Adipocyte (in vitro differentiated cells): ENCODE measurements at places on chromosomes 4 and X.

DNA sequence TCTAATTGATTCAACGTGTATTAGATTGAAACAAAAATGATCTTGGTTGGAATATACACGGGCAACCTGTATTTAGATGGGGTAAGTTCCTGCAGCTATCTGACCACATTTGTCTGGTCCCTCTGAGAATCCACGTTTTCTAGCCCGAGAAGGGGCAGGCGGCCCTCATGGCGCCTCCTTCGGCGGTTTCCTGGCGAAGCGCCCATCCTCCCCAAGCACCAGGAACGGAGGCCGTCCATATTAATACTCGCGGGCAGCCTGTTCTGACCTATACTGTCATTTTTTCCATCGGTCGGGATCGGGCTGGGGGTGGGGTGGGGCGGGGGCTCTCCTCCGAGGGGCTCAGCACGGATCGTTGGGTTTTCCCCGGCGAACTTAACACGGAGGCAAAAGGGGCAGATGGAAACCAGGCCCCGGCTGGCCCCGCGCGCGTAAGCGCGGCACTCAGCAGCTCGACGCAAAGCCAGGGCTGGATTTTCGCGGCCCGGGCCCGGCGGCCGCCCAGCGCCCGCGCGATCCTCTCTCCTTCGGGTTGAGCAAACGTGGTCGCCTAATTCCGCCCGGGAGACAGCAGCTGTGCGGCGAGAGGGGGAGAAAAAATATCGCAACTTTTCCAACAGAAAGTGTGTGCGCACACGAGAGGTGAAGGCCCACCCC lies 77.2 kb upstream of the BCOR start:
- peak; percentile 66 for DNase-seq

DNA sequence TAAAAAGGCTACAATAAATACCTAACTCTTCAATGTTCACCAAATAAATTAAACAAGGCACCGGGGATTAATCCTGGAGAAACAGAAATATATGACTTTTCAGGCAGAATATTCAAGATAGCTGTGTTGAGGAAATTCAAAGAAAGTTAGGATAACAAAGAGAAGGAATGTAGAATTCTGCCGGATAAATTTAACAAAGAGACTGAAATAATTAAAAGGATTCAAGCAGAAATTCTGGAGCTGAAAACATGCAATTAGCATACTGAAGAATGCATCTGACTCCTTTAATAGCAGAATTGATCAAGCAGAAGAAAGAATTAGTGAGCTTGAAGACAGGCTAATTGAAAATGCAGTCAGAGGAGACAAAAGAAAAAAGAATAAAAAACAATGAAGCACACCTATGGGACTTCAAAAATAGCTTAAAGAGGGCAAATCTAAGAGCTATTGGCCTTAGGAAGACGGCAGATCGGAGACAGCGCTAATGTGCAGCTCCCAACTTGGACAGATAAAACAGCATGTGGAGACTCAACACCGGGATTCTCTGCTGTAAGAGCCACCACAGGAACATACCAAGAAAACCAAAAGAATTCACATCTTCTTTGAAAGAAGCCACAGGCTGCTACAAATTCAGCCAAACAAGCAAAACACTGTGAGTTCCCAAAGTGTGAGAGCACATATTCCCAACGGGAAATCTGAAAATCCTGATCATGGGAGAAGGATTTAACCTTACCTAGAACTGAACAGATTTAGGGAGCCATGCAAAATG lies 1290.9 kb downstream of the PCDH18 start:
- DNase-seq = peak; percentile 46

DNA sequence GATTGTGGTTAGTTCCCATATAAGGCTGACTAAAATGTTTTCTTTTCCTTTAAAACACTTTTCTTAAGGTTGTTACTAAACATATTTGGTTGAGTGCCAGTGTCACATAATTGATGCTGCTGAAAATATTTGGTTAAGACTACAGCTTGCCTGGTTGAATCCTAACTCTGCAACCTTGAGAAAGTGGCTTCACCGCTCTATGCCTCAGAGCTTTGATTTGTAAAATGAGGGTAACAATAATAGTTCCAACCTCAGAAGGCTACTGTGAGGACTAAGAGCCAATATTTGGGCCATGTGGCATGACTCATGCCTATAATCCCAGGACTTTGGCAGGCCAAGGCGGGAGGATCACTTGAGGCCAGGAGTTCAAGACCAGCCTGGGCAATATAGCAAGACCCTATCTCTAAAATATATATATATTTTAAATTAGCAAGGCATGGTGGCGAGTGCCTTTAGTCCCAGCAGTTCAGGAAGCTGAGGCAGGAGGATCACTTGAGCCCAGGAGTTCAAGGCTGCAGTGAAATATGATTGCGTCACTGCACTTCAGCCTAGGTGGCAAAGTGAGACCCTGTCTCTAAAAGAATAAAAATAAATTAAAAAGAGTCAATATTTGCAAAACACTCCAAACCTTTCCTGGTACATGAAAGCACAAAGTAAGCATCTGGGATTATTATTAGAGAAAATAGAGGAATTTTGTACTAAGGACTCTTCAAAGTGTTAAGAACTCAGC lies 7.1 kb upstream of the NEIL3 start:
- peak; percentile 69 for DNase-seq

GRCh38 chrX:71492231-71493065 lies 40.5 kb upstream of the OGT start:
- peak; percentile 43 for DNase-seq

GRCh38 chr4:139247241-139247640 lies 32.8 kb downstream of the MGARP start:
- DNase-seq = no peak

GRCh38 chr4:164876700-164877324 lies at the start of gene APELA:
TSS of gene APELA (plus strand) at chr4:164877178. CDS start at chr4:164877332, 154 bp downstream.
- DNase-seq = no peak

- DNase-seq = no peak
Measured at GRCh38 chr4:185261946-185262345, 52.5 kb downstream of the SNX25 start.

DNA sequence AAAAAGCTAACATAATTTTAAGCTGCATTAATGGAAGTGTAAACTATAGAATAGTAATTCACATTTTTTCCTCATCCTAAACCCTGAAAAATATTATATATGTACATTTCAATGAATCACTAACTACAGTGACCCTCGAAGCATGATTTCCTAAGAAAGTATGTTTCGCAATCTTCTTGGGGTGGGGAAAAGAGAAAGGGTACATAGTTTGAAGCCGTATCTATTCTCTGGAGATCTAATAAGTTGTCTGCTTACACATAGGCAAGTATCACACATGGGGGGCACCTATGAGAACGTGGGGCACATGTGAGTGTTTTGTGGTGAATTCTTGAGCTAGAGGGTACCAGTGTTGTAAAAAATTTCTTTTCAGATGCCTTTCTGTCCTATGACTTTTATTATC lies 71.2 kb downstream of the JADE1 start:
- DNase-seq = peak; percentile 67

DNA sequence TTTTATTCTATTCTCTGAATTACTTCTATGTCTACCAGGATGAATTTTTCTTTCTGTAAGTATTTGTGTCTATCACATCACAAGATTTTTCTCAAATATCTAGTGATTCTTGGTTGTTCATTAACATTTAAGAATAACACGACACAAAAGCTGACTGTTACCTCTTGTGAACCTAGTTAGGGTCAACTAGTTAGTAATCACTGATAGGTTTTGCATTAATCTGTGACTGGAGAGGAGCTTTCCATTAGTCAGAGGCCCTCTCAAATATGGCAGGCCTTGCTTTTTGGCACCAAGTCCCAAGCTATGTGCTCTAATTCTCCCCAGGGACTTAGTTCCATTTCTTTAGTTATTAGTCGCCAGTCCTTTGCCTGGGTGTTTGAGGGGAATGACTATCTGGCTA lies 259.2 kb downstream of the CFAP299 start:
- DNase-seq = no peak

DNA sequence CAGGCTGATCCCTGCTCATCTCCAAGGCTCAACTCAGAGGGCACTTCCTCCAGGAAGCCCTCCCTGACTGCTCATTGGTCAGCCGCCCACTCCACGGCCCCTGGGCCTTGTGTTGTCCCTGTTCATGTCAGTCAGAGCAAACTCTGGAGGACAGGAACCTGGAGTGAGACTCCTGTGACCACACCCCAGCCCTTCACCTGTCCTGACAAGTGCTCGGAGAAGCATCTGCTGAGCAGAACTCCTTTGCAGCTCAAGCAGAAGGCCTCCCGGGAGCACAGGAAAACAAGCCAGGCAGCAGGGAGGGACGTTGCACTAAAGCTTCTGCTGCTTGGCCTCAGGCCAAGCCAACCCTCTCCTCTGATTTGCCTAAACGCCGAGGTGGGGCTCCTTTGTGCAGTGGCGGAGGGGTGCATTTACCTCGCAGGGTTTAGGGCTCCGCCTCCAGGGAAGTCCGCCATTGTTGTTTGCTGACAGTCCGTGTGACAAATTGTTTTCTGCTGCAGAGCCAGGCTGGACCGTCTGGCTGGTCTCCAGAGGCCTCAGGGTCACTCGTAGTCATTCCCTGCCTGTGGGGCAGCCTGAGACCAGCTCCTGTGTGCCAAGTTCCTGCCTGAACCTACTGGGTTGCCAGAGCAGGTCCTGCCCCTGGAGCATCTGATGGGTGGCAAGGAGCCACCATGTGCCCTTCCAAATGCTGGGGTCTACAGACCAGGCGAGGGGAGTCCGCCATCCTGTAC lies 61.8 kb downstream of the C4orf50 start:
- no peak for DNase-seq

DNA sequence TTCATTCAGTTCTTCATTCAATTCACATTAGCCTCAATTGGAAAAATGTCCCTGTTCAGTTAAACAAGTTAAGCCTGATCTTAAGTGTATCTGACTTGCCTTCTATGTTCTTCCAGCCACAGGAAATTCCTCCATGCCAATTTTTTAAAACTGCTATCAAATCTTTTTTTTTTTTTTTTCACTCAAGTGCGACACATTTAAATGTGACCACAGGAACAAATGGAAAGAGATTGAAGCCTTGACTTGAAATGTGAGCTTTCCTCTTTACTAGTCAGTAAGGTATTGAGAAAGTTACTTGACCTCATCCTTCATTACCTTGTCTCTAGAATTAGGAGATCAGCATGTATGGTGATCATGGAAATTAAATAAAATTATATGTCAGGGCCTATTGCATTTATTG lies 165.1 kb downstream of the SLIT2 start:
- peak; percentile 46 for DNase-seq

GRCh38 chr4:3263876-3264193 lies 14.9 kb downstream of the MSANTD1 start:
- DNase-seq = no peak

DNA sequence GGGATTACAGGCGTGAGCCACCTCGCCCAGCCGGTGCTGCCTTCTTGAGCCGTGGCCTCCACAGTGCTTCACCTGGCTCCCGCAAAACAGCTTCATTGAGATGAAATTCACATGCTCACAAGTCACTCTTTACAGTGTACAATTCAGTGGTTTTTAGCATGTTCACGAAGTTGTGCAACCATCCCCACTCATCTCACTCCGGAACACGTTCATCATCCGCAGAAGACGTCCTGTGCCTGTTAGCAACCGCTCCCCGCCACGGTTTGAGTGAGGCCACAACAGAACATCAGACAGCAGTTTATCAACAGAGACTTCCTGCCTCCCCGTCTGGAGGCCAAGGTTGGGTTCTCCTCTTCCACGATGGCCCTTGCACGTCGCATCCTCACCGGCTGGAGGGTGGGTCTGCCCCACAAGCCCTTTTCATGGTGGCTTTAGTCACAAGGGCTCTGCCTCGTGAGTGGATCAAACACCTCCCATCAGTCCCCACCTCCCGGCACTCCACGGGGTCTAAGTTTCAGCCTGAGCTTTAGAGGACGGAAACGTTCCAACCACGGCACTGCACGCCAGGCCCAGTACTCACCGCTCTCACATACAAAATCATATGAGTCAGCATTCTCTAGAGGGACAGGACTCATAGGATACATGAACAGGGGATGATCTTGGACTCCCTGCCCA lies 29.6 kb upstream of the SPON2 start:
- DNase-seq = no peak

- DNase-seq = no peak
Measured at GRCh38 chrX:16662402-16662801, 12.4 kb downstream of the S100G start.

DNA sequence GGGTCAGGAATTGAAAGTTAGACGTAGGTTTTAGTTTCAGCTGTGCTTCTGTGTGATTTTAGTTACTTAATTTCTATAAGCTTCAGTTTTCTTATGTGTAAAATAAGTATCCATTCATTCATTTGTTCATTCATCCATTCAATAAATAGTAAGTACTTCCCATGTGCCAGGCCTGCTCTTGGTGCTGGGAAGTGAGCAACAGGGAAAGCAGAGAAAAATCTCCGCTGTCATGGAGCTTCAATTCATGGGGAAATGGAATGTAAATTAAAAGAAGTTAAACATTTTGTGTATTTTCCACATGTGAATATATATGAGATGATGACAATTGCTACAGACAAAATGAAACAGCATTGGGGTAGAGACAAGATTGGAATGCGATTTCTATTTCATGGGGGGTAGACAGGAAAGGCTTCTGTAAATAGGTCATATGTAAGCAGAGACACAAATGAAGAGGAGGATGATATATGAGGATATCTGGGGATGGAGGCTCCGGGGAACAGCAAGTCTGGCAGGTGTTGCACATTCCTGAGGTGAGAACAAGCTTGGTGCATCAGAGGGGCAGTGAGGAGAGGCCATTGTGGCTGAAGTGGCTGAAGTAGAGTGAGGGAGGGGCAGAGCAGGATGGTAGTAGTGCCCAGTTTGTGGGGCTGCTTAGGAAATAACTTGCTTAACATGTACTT lies 66.2 kb downstream of the FHIP1A start:
- DNase-seq = no peak

DNA sequence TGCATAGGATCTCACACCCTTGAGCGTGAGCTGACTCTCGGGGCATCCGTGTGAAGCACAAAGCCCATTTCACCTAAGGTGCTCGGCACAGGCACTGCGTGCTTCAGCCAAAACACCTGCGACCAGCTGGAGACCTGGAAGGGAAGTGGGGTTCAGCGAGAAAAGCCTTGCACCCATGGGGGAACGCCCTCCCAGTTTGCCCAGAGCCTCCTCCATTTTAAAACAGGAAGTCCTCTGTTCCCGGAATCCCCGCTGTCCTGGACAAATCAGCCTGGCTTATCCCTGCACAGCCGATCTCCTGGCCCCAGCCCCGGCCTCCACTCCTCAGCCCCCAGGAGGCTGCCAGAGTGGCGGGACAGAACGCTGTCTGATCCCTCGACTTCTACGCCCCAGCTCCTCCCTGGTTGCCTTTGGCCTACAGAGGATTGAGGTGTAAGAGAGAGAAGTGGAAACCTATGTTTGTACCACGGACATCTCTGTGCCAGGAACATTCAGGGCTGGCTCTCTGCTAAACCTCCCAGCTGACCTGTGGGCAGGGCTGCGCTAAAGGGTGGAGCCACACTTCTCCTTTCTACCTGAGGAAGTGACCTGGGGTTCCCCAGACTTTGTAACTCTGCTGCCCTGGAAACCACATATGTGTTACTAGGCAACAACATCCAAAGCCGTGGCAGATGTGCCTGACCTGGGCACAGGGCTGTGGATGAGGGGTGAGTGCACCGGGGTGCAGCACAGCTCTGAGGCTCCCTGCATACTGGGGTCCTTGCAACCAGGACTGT lies 3.8 kb upstream of the C4orf50 start:
- no peak for DNase-seq

- DNase-seq = peak; percentile 74
Measured at GRCh38 chr4:127503111-127503510, 129.6 kb upstream of the INTU start.
